ENCODE measurements at places on chromosomes 12 and 14.
A peak's percentile ranks its signal among the peaks of the same experiment; 100 is the strongest.

- no peak for DNase-seq
These were observed 18.0 kb downstream of the ACACB start for GRCh38 chr12:109134186-109134917.

- no peak for DNase-seq
These were observed 81.2 kb downstream of the PITPNM2 start for GRCh38 chr12:123069436-123070266.

- no peak for DNase-seq
These were observed 191.6 kb upstream of the BMP4 start for GRCh38 chr14:54148251-54148650.

DNA sequence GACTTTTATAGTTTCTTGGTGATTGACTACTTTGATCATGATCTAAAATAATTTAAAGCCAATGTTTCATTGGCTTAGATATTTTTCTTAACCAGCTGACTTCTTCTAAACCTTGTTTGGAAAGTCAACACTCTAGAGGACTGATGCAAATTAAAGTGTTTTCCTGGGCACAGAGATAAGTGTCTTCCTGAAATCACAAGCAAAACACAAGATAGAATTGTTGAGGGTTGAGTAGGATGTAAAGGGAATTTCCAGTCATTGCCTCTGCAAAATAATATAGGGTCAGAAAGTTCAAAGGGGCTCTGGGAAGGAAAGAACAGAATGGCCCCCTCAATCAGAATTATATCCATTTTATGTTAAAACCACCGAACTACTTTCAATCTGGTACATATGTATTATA is 156.3 kb upstream of the LRIG3 start:
- DNase-seq = no peak

DNA sequence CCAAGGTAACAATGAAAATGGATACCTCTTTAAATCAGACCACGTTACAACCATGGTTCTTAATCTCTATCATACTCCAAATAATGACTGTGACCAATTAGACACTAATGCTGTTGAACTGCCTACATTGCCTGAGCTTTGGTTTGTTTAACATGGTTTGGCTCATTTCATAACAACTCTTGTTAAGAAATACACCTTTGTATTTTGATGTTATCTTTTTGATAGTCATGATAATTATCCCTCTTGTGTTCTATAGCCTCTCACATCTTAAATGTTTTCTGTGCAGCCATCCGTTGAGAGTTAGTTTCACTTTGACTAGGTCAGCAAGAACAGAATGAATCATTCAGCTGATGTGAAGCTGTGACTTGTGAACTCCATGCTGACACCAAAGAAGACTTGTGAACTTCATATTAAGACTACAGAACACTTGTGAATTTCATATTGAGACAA is 75.5 kb upstream of the RERGL start:
- peak; percentile 32 for DNase-seq

DNA sequence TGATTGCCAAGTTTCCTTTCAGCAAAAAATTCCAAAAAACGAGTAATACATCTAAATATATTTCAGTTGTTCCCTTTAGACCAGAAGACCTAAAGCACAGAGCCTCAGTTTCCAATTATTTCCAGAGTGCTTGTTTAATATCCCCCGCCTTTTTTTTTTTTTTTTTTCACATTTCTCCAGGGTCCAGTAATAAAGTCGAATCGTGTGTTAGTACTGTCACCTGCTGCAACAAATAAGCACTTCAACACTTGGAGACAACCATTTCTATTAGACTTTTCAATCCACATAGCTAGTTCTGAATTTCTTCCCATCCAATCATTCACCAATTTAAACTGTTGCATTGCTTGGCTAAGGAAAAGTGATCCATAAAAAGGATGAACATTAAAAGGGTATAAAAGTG is 13.6 kb downstream of the PDE6H start:
- DNase-seq = no peak

- no peak for DNase-seq
These were observed 158.2 kb downstream of the CAND1 start for GRCh38 chr12:67427336-67427735.

DNA sequence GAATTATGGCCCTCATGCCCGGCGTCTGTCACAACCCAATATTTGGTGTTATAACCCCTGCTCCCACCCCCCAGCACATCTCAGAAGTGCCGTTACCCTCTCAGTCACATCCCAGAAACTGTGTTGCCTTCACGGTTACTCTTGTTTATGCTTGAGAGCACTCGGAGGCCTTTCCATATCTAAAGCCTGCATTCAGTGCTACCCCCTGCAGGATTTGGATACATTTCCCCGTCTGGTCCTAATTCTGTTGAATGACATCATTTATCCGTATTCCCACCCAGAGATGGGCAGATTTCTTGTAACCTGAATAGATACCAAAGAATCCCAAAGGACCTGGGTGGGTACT is 19.1 kb upstream of the FOS start:
- no peak for DNase-seq

GRCh38 chr14:34711169-34711568 is 3.2 kb downstream of the CFL2 start:
- no peak for DNase-seq

DNA sequence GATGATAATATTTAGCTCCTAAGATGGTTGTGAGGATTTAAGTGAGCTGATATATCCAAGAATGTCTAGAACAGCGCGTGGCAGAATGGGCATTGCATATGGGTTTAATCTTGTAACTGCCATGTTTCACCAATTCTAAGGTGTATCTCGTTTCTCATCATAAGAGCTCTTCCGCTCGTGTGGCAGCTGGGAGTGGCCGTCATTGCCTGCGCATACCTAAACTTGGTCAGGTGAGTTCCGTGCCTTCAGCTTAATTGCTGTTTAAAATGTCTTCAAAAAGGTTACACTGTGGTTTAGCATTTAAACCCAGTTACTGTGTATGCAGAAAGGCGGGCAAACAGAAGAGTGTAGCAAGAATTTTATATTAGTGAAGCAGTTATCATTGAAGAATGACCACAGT is 4.5 kb upstream of the AQP2 start:
- no peak for DNase-seq

DNA sequence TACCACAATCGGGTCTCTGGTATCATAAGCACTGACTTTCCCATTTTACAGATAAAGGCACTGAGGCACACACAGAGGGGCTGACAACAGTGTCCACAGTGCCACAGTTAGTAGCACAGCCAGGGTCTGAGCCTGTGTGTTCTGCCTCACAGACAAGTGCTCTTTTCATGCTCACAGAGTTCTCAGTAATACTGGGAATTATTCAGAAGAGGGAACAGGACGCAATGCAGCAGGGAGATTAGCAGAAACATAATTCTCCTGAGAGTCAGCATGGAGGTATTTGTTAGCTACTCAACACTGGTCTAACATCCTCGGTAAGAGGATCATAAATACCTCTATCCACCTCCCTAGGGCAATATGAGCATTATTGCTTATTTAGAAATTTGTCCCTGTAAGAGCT is 219.3 kb upstream of the EEA1 start:
- DNase-seq = no peak

DNA sequence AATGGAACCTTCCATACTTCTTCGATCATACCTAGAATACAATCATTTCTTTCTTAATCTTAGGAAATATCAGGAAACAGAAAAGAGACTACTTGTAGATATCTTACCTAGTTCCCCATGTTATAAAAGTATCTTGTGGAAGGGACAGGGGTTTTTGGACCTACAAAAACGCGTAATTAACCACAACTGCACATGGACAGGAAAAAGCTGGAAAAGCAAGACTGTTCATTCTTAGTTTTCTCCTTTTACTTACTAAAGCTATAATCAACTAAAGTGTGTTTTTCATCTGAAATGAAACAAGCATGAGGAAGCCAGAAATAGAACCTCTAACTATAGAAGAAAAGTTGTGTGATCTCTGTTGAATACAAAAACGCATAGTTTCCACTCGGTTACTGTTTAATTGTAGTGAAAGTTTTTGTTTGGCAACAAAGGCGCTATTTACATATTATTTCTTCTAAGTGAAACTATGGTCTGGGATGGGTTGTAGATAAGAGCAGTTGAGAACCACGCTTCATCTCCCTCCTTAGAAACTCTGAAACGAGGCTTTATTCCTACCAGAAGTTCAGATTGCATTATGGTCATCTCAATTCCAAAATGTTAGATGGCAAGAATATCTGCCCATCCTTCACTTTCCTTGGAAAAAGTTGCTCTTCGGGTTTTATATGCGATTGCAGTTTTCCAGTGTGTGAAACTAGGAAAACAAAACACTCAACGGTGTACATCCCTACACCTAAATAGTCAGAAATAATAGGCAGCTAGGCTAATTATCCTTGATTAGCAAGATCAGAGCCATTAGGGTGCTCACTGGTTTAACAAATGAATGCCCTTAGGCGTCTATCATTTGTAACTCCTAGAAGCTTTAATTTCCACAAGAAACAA is 1.1 kb downstream of the BCAT1 start:
- no peak for DNase-seq

DNA sequence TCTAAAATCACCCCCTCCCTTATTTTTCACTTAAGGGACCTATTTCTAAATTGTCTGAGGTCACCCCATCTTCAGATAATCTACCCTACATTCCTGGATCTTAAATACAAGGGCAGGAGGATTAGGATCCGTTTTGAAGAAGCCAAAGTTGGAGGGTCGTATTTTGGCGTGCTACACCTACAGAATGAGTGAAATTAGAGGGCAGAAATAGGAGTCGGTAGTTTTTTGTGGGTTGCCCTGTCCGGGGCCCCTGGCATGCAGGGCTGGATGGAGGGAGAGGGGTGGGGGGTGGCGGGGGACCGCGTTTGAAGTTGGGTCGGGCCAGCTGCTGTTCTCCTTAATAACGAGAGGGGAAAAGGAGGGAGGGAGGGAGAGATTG is 300 bp upstream of the CCND2 start:
- DNase-seq = no peak

GRCh38 chr14:69133206-69134125 is 19.5 kb downstream of the DCAF5 start:
- no peak for DNase-seq

GRCh38 chr12:96829354-96829753 is 77.7 kb upstream of the NEDD1 start:
- no peak for DNase-seq

DNA sequence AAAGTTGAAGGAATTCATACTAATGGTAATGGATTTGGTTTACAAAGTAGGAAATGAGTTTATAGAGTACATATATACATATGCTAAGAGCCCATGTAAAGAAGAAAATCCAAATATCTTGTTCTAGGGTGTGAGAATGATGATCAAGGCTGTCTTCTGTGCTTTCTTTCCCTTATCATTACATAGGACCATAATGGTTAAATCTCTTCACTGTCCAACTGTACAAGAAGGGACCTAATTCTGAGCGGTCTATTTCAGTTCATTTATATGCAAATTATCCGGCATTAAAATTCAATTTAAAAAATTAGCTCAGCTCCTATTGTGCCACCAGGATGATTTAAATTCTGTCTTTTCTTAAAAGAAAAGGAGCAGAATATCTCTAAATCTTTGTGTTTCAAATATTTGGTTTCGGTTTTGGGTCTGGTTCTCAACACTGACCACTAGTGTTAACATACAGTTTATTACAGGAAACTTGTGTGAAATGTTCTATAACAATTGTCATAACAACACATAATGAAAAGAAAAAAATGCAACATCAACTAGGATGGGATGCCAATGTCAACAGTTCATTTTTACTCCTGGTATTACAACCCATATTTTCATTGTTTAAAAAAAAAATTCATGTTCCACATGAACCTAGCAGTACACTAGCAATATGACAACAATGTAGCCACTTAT is 16.8 kb downstream of the OR4K1 start:
- no peak for DNase-seq

- DNase-seq = no peak
These were observed 367.5 kb downstream of the DAD1 start for GRCh38 chr14:22221508-22221907.

DNA sequence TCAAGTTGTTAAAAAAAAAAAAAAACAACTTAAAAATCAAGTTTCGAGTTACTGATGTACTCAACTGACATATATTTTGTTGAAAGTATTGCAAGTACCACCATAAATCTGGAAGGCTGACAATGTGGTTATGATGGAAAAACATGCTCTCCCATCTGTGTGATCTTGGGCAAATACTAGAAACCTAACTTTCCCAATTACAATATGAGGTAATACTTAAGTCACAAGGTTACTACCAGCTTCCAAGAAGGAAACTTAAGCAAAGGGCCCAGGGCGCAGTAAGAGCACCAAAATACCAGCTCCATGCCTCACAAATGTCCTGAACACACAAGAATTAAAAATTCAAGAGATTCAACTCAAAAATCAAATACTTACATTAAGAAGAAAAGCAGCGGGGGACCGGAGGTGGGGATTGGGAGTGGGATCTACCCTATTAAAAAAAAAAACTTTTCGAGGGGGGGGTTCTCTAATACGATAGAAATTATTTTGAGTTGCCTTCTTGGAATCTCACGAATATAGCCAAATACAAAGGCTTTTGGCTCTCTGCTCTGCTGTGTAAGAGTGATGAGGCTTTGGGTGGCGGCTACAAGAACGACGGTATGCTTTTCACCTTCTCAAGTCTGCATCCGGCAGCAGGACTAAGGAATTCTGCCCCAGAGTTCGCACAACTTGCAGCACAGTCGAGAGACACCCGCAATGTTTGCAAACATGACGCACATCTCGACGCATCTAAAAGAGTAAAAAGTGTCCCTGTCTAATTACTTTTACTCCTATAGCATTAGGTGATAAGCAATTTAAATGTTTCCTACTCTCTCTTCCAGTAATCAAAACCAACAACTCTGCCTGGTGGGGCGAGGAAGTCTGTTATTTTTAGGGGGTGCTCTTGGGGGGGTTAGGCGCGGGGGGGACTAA is 1.1 kb downstream of the SAV1 start:
- peak; percentile 26 for DNase-seq

- DNase-seq = no peak
These were observed 295.2 kb downstream of the SLC16A7 start for GRCh38 chr12:59890896-59891579.

DNA sequence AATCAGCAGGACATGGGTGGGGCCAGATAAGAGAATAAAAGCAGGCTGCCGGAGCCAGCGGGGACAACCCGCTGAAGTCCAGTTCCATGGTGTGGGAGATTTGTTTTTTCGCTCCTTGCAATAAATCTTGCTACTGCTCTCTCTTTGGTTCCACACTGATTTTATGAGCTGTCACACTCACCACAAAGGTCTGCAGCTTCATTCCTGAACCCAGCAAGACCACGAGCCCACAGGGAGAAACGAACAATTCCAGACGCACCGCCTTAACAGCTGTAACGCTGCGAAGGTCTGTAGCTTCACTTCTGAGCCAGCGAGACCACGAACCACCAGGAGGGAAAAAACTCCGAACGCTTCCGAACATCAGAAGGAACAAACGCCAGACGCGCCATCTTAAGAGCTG is 2.8 kb upstream of the CNIH1 start:
- DNase-seq = no peak

DNA sequence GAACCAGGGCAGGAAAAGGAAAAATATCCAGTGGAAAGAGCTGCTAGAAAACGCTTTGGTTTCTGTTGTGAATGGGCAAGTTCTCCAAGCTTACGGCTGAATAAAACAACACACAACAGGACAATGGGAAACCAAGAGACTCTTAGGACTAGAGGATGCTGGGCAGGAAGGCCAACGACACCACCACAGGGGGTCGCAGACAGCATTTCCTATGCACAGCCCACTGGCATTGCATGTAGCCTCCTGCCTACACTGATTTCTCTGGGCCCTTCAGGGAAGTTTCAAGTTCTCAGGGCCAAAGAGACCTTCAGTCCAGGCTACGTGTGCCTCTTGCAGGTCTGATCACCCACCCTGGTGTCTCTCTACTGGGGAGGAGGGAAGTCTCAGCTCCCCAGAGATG is 108.0 kb downstream of the RIMBP2 start:
- no peak for DNase-seq

Measured in CD4-positive, alpha-beta T cell treated with Interferon alpha-2 for 1 hour (primary cell).